CD8-positive, alpha-beta memory T cell (primary cell): ENCODE measurements at places on chromosomes 11 and 22.

DNA sequence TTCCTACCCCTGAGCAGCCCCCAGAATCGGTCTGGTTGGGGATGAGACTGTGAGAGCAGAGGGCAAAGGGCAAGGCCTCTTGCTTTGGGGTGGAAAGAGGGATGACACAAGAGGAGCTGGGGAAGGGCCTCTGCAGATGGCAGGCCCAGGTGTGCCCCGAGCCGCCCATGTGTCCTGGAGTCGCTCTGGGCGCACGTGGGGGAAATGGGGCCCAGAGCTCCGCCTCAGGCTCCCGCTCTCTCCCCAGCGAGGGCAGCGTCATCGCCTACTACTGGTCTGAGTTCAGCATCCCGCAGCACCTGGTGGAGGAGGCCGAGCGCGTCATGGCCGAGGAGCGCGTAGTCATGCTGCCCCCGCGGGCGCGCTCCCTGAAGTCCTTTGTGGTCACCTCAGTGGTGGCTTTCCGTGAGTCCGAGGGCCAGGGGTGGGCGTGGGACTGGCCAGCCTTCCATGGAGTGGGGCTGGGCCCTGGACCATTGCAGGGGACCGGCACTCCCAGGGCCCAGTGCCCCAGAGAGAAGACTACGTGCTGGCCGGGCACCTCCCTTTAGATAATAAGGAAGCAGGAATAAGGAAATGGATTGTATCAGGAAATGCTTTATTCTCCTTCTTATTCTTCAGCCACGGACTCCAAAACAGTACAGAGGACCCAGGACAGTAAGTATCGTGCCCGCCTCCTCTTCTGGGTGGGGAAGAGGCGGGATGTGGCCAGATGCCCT is 30.1 kb downstream of the ST14 start:
- no peak for DNase-seq

- DNase-seq: no peak
These were observed 40.5 kb upstream of the BIRC3 start for GRCh38 chr11:102276783-102277182.

- DNase-seq: no peak
These were observed 291.3 kb downstream of the TBC1D22A start for GRCh38 chr22:47053726-47054141.

GRCh38 chr11:42528911-42529310 is 782.9 kb upstream of the API5 start:
- no peak for DNase-seq

GRCh38 chr11:34475656-34476055 is 36.9 kb downstream of the CAT start:
- DNase-seq: no peak

DNA sequence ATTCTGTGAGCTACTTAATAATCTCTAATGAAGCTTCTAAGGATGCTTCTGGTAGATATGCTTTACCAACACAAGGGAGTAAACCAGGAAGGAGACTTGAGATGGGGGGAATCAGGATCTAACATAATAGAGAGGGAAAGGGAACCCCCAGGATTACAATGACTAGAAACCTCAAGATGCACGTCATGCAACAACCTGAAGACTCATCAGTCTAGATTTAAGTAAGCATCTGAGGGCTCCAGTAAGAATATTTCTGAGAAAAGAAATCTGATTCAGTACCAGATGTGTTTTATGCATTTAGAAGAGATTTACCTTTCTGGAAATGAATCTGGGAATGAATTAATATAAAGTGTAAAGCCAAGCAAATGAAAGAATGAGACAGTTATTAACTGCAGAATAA is 15.2 kb downstream of the KDM4D start:
- no peak for DNase-seq

DNA sequence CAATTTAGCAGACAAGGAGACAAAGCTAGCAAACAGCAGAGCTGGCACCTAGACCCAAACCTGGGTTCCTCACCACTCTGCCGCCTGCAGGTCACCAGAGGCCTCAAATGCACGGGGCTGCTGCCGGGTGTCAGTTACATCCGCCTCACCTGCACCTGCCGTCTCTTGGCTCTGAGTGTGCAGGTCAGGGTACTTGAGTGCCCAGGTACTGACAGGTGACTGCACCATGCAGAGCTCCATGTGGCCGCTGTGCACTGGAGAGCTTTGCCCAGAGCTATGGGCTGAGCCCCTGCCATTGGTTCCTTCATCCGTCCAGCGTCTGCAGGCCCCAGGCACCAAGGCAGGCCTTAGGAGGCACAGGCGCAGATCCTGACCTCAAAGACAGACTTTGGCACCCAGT is 35.0 kb downstream of the PDGFB start:
- no peak for DNase-seq

GRCh38 chr22:31086703-31087330 is 5.7 kb downstream of the SMTN start:
- DNase-seq: no peak

- DNase-seq: no peak
These were observed at the start of gene IGF2 for GRCh38 chr11:2139123-2139521. TSS of gene IGF2 (minus strand) at chr11:2139389. CDS start at chr11:2135523, 3,866 bp downstream.

- no peak for DNase-seq
These were observed 3.1 kb downstream of the PIM3 start for GRCh38 chr22:49963647-49964026.

- peak; percentile 81 for DNase-seq
These were observed 1.6 kb upstream of the TMEM109 start for GRCh38 chr11:60912223-60912850.

GRCh38 chr11:46118702-46119351 is 2.4 kb downstream of the PHF21A start:
- no peak for DNase-seq

DNA sequence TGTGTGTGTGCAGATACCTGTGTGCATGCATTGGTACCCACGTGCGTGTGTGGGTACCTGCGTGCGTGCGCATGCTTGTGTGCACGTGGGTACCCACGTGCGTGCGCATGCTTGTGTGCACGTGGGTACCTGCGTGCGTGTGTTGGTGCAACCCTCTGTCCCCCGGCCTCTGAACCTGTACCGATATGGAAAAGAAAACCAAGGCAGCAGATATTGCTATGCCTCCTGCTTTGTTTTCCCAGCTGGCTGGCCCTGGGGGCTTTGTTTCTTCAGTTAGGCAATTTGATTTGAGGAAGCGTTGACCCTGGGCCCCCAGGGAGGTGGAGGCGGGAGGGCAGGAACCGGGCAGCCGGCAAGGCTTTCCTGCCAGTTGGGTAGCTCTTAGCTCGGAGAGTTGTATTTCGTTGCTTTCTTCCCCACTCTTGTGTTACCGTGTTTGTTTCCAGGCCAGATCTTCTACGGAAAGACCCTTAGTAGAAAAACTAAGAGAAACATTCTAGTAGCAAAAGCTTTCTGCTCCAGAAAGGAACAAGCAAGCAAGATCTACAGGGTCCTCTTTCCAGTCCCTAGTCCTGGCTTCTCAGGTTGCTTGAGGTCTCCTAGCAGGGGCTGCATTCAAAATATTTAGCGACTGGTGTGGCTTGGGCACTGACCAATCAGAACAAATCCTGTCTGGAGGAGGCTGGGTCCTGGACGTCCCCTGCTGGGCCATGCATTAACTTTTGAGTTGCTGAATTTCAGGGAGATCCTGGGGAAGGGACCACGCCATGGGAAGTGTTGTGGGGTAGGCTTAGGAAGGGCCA is 26.3 kb upstream of the SORL1-AS1 start:
- no peak for DNase-seq

- DNase-seq: no peak
These were observed 35.7 kb downstream of the TBCEL start for GRCh38 chr11:121059605-121060004.

- peak; percentile 38 for DNase-seq
These were observed 2.3 kb downstream of the TSPAN4 start for GRCh38 chr11:844693-845644.

DNA sequence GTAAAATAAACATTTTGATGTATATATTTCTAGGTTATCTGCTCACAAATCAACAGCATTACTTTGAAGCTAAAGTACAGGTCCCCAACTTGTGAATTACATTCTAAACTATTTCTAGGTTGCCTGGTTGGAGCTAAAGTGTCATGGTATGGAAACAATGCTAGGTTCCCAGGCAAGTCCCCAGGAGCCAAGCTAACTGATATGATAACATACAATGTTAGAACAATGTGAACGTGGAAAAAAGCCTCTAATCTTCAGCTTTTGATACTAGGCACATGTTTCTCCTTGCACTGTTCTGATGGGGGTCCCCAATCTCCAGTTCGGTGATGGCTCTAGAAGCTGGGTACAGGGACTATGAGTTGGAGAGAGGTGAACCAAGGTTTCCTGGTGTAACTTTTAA is 109.8 kb downstream of the ARL14EP start:
- no peak for DNase-seq

- peak; percentile 10 for DNase-seq
These were observed at the start of gene LAYN for GRCh38 chr11:111540114-111540936. TSS of gene LAYN (plus strand) at chr11:111540720. CDS start at chr11:111540844, 124 bp downstream.

GRCh38 chr22:22811016-22812009 is 76.3 kb upstream of the IGLL5 start:
- DNase-seq: no peak

- no peak for DNase-seq
These were observed 33.9 kb downstream of the ARHGAP1 start for GRCh38 chr11:46666516-46666915.

- DNase-seq: no peak
These were observed 34.5 kb downstream of the TENM4 start for GRCh38 chr11:79406376-79406775.

DNA sequence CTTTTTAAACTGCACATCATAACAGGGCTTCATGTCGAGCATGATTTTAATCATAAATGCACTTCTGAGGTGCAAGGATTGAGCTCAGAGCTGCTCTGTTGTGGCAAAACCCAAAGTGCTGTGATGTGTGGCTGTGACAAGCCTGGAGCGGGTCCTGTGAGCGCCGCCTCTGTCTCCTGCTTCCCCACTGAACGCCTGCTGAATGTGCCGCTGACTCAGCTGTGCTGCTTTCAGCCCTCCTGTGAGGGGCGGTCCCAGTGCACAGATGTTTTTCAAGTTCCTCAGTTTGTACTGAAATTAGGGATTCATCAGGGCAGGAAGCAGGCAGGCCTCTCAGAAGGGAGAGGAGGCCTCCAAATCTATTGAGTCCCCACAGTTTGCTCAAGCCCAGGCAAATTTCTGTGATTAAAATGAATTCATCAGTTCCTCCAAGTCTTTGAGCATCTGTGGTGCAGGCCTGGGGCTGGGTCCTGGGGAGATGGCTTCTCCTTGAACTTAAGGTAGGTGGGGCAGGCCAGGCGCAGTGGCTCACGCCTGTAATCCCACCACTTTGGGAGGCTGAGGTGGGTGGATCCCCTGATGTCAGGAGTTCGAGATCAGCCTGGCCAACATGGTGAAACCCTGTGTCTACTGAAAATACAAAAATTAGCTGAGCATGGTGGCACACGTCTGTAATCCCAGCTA is 3.0 kb upstream of the GTSE1 start:
- DNase-seq: no peak

GRCh38 chr11:3605771-3606203 is 36.0 kb downstream of the ART5 start:
- DNase-seq: no peak

DNA sequence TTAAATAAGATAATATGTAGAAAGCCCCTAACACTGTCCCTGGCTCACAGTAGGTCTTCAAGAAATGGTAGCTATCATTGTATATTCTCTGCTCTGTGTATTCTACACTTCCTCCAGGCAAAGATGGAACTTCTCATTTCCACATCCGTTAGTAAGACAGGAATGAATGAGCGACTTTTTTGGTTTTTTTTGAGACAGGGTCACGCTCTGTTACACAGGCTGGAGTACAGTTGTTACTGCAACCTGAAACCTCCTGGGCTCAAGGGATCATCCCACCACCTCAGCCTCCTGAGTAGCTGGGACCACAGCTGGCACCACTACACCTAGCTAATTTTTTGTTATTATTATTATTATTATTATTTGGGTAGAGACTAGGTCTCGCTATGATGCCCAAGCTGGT is 2.3 kb upstream of the CLPB start:
- DNase-seq: no peak

DNA sequence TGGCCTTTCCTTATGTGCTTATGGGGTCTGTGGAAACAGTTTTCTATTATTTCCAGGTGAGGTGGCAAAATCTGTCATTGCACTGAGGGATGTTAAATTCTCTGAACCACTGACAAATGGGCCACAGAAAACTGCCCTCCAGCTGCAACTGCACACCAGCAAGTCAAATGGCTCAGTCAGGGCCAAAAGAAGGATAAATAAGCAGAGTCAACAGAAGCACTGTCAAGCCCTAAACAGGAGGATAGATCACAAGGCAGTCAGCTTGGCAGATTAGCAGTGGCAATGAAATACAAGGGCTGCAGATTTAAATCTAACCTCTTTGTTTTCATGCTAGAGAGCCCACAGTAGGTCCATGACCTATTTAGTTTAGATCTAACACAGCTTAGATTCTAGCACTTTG is 435.6 kb downstream of the ETS1 start:
- no peak for DNase-seq

- DNase-seq: no peak
These were observed 38.7 kb downstream of the IGSF9B start for GRCh38 chr11:133917921-133918607.

GRCh38 chr11:95093548-95093947 is 3.9 kb downstream of the ENDOD1 start:
- DNase-seq: no peak

- DNase-seq: no peak
These were observed 55.8 kb downstream of the SMIM38 start for GRCh38 chr11:69211540-69211919.

DNA sequence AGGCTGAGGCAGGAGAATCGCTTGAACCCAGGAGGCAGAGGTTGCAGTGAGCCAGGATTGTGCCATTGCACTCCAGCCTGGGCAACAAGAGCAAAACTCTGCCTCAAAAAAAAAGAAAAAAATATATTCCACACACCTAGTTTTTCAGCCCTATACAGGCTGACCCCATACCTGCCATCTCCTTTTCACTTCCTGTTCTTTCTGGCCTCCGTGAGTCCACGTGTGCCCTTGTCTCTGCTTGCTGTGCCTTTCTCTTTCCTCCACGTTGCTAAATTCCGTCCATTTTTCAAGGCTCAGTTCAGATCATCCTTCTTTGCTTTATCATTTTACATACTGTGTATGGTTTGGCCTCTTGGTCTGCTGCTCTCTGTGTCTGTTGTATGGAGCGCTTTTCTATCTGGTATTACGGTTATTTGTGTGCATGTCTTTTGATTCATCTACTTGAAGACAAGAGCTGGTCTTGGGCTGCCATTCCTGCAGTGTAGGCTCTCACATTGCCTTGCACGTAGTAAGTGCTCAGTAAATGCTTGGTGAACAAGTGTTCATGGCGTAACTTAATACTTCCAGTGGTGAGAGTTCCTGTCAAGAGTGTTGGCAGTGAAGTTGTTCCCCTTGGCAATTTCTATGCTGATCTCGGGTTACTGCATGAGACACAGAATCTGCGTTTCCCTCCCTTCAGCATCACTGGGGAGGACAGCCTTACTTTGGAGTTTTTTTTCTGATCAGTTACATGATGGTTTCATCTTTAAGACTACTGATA is 57.5 kb downstream of the PTPRJ start:
- DNase-seq: no peak
